ENCODE measurements at places on chromosomes 6 and 20.

DNA sequence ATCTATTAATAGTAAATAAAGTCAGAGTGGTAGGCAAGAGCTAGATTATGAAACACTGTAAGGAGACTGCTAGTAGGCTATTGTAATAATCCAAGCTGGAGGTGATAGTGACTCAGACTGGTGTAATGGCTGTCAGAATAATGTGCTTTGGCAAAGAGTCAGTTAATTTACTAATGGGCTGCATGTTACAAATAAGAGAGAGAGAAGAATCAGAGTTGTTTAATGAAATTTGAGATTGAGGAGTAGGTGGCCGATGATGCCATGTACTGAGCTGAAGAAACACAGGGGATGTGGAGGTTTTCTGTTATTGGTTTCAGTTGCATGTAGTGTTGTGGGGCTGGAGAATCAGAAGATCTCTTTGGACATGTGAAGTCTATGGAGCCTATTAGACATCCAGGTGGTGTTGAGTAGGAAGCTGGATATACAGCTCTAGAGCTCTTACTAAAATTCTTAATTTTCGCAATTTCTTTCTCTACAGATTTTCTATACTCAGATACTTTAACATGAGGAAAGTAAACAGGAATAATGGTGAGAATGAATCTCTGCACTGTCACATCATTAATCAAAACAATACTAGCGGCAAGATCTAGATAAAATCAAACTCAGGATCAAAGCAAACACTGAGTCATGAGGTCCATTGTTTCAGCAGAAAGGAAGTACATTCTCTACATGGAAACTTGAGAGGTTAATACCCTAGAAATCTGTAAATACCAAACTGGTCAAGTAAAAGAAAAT is 167.7 kb downstream of the SIM1 start:
- no peak for DNase-seq

- DNase-seq = no peak
Observed at GRCh38 chr20:19812696-19813095, 54.6 kb downstream of the RIN2 start.

DNA sequence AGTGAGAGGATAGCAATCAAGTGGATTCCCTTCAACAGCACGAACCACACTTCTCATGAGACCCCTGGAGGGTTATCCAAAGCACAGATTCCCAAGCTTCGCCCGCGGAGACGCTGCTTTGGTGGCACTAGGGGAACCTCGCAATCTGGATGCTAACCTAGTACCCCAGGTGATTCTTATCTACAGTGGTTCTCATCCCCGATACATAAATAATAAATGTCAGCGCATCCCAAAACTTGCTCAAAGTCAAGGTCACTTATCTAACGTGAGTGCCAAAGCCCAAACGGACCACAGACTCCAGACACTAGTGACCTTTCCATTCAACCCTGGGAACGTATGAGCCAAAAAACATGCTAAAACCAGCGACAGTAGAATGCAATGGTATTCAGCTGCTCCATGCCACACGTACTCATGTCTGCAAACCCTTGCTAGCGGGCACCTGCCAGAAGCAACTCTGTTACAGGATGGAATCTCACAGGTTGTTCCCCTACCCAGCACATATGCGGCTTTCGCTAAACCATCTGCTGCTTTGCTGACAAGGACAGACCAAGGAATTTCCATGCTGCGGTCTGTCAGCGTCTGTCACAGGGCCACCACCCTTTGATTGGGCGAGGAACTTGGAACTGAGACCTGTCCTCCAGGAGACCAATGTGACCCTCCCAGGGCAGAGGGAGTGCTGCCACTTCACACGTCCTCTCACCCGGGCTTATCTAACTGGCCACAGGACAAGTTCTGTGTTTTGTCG is 16.8 kb downstream of the MYLK4 start:
- no peak for DNase-seq

DNA sequence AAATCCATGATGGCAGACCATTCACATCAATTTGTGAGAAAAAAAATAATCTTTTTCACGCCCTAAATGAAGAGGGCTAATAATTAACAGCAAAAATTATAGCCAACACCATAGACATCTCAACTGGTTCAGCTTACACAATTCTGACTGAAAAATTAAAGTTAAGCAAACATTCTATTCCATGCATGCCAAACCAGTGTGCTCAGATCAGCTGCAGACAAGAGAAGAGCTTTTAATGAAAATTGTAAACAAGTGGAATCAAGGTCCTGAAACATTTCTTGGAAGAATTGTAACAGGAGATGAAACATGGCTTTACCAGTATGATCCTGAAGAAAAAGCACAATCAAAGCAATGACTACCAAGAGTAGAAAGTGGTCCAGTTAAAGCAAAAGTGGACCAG is 710.4 kb downstream of the EPHA7 start:
- no peak for DNase-seq

DNA sequence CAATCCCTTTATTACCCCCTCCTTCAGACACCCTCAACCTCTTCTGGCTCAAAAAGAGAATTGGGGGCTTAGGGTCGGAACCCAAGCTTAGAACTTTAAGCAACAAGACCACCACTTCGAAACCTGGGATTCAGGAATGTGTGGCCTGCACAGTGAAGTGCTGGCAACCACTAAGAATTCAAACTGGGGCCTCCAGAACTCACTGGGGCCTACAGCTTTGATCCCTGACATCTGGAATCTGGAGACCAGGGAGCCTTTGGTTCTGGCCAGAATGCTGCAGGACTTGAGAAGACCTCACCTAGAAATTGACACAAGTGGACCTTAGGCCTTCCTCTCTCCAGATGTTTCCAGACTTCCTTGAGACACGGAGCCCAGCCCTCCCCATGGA is 2.2 kb downstream of the TNF start:
- DNase-seq = no peak

GRCh38 chr6:21554286-21554685 is 39.3 kb upstream of the SOX4 start:
- no peak for DNase-seq

DNA sequence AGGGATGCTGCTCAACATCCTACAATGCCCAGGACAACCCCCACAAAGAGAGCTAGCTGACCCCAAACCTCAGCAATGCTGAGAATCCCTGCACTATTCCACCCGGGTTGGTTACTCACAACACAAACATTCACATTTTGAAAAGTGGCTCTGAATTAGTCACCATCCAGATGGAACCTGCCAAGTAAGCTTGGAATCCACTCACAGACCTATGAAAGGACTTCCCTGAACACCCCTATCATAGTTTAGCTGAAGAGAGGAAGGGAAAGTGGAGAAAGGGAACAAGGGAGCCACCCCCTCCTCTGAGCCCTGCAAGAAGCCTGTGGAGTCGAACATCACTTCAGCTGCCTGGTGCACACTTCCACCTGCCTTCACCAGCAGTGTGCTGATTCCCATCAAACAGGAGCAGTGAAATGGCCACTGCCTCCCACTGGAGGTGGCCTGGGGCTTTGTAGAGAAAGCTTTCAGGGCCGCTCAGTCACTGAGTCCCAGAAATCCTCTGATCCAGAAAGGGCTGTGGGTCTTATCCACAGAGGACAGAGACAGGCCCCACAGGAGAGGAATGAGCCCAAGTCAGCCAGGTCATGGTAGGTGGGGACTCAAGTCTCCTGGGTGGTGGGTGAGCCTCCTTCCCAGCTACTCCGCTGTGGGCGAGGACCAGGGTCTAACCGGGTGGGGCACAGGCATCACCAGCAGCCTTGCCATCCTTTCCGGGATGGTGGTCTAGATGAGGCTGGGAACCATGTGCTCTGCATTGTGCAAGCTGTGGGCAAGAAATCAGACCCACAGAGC is 203.7 kb downstream of the SYNDIG1 start:
- DNase-seq = no peak

GRCh38 chr6:169022079-169022478 is 231.6 kb downstream of the THBS2 start:
- no peak for DNase-seq

- DNase-seq = no peak
Observed at GRCh38 chr20:5065879-5066383, 53.8 kb downstream of the PCNA start.

GRCh38 chr6:130829333-130829910 is 2.2 kb downstream of the SMLR1 start:
- no peak for DNase-seq

DNA sequence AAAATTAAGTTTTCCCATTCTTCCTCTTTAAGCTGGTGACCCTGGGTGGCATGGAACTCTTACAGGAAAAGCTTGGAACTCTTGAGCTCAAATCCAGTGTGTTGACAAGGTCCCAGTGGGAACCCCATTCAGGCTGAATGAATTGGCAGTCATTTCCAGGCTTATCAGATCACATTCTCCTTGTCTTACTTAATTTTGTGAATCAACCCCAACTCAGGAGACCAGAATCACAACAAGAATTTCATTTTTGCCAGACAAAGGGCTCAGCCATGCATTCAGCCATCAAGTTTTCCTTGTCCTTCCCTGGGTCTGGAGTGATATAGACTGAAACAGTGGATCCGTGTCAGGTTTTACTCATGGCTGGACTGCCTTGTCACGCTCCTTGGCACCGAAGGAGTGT is 92.1 kb upstream of the EEF1E1 start:
- DNase-seq = no peak

GRCh38 chr6:79173378-79173777 is 61.1 kb downstream of the HMGN3 start:
- no peak for DNase-seq

GRCh38 chr6:167706313-167707109 is 120.2 kb upstream of the AFDN start:
- peak; percentile 49 for DNase-seq

- no peak for DNase-seq
Observed at GRCh38 chr6:168886964-168887363, 366.7 kb downstream of the THBS2 start.

DNA sequence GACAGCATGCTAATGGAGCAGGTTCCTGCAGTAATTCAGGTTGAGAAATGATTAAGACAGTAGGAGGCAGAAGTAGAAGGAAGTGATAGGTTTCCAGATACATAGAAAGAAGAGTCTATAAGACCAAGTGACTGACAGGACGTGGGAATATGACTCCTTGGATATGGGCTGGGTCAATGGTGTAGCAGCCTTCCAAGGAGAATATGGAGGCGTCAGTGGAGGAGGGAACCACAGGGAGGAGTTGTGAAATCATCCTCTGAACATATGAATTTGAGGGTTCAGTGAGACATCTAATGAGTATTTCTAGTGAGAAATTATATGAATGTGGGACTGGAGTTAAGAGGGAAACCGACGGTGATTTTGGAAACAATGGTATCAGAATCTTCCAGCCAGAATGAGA is 43.3 kb downstream of the NUDT3 start:
- DNase-seq = no peak

GRCh38 chr6:47780510-47781356 is 1.1 kb upstream of the OPN5 start:
- DNase-seq = peak; percentile 41

DNA sequence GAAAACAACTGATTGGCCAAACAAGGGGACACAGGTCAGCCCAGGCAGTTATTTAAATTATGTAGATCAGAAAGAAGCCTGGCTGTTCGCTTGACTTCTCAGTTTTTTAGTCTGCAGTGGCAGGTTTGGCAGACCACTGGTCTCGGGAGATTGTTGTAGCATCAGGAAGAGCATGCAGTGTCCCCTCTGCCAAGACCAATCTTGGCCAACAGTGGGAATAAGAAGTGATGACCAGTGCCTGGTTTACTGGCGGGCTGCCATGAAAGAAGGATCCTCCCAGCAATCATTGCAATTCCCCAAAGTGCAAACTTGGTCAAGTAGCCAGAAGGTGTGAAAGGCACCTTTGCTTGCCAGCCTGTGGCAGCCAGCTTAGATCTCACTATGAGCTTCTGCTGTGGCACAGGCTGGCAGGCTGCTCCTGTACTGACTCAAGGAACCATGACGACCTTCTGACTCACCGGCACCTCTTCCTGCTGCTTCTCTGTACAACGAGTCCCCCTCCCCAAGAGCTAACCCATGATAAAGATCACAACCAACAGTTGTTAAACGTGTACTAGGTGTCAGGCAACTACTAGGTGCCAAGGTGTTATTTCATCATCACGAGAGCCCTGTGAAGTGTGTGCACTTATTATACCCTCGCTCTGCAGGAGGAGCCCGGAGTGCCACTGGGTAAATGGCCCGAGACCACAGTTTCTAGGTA is 76.8 kb upstream of the DUSP22 start:
- peak; percentile 85 for DNase-seq

DNA sequence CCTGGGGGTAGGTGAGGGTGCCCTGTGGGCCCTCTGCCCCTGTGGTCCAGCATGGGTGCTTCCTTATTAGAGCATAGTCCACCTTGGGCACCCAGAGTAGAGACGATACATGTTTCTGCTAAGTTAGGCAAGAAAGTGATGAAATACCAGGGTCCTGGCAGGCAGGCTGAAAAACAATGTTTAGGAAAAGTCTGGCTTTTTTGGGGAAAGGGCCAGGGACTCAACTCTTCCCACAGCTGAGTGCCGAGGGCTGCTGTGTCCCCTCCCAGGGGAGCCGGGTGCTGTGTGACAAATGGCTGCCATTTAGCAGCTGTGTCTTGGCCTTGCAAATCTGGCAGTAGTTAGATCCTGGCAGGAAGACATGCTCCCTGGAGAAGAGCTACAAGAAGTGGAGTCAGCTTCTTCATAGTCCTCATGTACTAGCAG is 61.5 kb downstream of the RREB1 start:
- DNase-seq = no peak

GRCh38 chr20:18087054-18087453 is 29.3 kb upstream of the OVOL2 start:
- no peak for DNase-seq

DNA sequence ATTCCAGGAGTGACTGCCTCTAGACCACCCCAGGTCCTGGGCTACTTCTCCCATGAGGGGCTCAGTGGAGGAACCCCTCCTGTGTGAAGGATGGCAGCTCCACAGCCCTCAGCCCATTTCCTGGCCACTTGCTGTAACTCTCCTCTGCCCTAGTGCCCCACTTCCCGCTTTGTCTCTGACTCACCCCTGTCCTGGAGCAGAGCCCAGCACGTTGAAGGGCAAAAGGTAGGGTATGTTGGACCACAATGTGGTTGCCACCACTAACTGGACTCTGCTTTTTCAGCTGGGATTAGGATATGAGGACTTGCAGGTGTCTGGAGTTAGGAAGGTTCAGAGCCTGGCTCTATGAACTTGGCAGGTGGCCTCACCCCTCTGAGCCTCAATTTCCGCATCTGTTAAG is 2.4 kb downstream of the MYBL2 start:
- DNase-seq = no peak

GRCh38 chr20:53028337-53029007 is 56.3 kb downstream of the TSHZ2 start:
- no peak for DNase-seq

GRCh38 chr20:59831024-59831915 is 102.2 kb downstream of the SYCP2 start:
- no peak for DNase-seq

GRCh38 chr20:10185741-10186558 is 32.7 kb upstream of the SNAP25 start:
- DNase-seq = no peak

DNA sequence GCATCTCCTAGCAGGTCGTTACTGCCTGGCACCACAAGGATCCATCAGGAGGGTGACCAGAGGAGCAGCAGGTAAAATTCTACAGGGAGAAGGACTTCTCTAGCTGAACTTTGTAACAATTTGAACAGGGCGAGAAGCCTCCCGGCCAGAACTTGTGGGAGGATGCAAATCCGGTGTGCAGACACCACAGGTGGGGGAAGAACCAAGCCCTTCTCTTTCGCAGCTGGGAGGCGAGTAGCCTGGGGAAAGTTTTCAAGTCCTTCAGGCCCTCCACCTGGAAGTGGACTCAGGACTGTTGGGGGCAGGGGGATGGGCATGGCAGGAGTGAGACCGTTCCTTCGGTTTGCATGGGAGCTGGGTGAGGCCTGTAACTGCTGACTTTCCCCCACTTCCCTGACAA is 42.7 kb upstream of the FAM210B start:
- DNase-seq = no peak

Data from CD4-positive, alpha-beta T cell treated with Interleukin-4 for 4 hours (primary cell).